Fibroblast of the aortic adventitia (primary cell): ENCODE measurements at places on chromosomes 16 and 17. TPM values are rescaled to one million over a fixed set of nuclear protein-coding genes. Genes with fewer than 3 reads are reported as not detected.

GRCh38 chr16:89037261-89038152, 56.1 kb upstream of the ACSF3 start:
- DNase-seq: peak; percentile 29

- no peak for DNase-seq
Observed at GRCh38 chr16:73013974-73014373, 34.0 kb downstream of the ZFHX3 start.

GRCh38 chr17:71458322-71458721, 662.5 kb upstream of the SOX9 start:
- DNase-seq: no peak

GRCh38 chr16:20847550-20847949, 41.2 kb downstream of the REXO5 start:
- no peak for DNase-seq

GRCh38 chr17:14321980-14322776, 21.3 kb downstream of the HS3ST3B1 start:
- DNase-seq: no peak

- DNase-seq: no peak
Observed at GRCh38 chr17:65055280-65055707, 1.2 kb downstream of the GNA13 start.

GRCh38 chr17:6388416-6388815, 46.5 kb downstream of the AIPL1 start:
- no peak for DNase-seq

DNA sequence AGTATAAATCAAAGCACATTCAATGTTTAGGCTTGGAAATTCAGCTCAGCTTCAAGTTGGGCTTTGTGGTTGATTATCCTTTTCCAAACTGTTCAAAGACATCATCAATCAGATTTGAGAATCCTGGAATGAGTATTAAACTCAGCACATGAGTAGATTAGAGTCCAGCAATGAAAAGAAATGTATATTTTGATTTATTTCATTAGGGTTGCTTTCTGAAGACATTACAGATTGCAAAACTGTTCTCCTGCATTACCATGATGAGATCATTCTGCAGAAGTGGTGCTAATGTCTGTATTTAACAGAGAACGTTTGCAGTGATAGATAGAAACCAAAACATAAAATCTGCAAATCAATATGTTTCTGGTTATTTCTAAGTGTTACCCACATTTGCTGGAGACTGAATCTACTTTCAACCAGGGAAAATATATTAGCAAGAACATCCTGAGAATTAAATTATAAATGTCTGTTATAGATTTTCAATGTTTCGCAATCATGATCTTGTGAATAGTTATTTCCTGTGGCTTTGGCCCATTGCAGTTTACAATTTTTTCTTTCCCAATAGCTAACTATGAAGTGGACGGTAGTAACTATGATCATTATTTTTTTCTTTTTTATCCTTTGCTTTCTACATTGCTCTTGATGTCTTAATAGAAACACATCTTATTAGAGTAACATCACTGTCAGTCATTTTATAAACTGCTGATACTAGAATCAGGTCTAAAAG, 1125.7 kb upstream of the GOT2 start:
- no peak for DNase-seq

GRCh38 chr16:69823831-69824563, 61.9 kb downstream of the WWP2 start:
- DNase-seq: no peak

GRCh38 chr17:55730380-55730779, 7.7 kb upstream of the TMEM100 start:
- DNase-seq: peak; percentile 27

DNA sequence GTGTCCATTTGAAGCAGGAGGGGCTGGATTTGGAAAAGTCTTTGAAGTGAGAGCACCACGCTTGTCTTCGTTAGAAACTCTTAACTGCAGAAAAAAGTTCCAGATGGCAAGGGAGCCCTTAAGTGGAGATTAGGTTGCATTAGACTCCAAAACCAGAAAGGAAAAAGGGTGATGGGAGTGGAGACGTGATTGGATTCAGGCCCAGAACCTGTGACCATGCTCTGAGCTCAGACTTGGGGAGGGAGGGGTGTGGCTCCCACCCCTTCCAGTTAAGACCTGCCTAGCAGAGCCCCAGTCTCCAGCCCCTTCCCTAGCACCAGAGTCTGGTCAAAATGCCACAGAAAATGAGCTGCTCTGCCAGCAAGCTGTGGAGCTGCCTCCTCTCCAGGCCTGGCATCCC, 6.4 kb upstream of the LGALS9 start:
- peak; percentile 33 for DNase-seq

DNA sequence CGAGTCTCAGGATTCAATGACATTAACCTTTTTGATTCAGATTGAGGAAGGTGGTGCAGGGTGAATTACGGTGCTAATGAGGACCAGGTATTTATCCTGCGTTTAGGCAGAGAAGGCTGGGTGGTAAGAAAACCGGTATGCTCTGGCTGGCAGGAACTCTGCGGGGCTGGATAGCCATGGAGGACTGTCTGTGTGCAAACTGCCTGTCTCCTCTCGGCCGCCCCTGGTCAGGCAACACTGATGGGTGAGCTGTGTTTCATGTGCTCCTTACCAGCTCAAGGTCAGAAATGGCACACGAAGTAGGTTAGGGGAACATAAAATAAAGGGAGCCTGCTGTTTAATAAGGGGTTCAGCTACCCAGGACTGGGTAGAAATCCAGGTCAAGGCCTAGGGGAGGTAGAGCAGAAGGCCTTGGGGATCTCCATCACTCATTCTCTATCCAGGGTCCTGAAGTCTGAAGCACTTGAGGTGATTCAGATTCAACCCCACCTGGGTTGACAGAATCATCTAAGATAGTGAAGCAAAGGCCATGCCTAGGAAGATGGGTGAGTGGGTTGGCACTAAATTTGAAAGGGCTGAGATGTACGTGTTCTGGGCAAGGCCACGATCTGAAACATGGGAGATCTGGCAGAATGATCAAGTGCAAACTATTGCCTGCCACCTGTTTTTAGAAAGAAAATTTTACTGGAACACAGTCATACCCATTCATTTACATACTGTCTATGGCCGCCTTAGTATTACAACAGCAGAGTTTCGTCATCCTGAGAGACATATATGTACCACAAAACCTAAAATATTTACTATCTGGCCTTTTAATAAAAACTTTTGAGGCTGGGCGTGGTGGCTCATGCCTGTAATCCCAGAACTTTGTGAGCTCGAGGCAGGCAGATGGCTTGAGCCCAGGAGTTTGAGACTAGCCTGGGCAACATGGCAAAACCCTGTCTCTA, 292.5 kb downstream of the XYLT1 start:
- DNase-seq: peak; percentile 14

GRCh38 chr16:78478267-78478861, 378.9 kb downstream of the WWOX start:
- DNase-seq: no peak

DNA sequence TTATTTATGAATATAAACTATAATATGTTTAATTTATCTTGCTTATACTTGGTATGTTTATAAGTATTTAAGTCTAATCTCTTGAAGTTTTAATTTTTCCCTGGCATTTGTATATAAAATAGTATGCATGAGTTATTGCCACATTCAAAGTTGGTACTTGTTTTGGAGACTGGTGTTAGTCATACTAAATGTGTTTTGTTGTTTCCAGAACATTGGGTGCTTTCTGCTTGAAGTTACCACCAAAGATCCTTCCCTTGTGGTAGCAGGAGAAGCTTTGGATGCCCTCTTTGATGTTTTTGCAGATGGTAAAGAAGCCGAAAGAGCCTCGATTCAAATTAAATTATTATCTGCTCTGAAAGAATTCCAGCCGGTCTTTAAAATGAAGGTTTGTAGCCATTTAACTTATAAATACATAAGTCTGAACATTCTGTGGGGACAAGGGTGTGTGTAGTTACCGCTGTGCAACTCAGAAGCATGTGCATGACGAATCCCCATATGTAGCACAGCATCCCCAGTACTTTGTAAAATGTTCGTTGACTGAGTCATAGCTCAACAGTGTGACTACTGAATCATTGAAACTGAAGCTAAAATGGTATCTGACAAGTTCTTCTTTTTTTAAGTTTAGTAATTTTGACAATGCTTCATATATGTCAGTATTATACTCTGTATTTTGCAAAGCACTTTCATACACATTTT, 36.4 kb downstream of the HEATR3 start:
- DNase-seq: peak; percentile 12

DNA sequence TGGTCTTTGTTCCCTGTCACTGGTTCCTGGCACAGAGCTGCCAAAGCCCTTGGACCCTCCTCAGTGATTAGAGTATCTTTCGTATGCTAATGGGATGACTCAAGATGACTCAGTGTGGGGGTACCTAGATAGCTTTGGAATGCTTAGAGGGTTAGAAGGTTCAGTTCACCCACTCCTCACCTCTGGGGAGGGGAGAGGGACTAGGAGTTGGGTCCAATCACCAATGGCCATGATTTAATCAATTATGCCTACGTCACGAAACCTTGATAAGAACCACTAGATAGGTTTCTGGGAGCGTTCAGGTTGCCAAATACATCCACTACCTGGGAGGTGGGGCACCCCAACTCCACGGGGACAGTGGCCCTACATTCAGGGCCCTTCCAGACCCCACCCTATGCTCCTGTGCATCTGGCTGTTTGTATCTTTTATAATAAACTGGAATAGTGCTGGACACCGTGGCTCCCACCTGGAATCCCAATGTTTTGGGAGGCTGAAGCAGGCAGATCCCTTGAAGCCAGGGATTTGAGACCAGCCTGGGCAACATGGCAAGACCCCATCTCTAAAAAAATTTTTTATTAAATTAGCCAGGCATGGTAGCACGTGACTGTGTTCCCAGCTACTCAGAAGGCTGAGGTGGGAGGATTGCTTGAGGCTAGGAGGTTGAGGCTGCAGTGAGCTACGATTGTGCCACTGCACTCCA, 29.2 kb upstream of the LITAF start:
- DNase-seq: no peak

DNA sequence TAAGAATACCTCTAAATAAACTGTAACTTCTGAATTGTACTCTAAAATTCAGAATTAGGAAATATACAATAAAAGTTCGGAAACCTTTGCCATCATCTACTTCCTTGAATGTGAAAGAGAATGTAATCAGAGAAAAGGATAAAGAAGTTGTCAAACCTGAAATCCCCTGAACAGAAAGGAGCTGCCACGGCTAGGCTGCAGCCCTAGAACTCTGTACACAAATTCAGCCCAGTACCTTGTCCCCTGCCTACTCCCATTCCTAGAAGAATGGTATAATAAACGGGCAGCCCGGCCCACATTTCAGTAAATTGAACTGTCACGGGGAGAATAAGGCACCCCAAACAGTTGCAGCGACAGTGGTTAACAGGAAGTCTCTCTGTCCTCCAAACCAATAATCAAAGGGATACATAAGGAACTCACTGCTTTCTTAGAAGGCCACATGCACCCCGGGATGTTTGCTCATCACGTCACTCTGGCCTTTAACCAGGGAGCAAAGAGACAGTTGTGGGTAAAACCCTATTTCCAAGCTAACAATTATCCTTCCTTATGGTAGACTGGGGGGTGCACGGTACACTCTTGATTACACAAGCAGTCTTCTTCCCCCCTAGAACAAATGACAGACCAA, 24.3 kb upstream of the RFFL start:
- no peak for DNase-seq

DNA sequence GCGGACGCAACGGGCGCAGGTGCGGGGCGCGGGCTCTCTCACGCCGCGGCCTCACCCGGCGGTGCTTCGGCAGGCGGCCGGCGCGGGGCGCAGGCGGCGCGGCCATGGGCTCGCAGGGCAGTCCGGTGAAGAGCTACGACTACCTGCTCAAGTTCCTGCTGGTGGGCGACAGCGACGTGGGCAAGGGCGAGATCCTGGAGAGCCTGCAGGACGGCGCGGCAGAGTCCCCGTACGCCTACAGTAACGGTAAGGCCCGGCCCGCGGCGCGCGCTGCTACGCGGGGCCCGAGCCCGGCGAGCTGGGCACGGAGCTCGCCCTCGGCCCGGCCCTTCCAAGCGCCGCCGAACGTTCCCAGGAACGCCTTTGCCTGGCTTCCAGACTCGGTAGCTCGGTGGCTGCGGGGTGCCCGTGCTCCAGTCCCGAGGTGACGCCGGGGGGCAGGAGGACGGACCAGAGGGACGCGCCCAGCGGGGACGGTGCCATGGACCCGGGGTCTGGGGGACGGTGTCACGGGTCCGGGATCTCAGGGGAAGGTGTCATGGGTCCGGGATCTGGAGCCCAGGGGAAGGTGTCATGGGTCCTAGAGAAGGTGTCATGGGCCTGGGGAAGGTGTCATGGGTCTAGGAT, 435 bp downstream of the RAB40C start:
- DNase-seq: peak; percentile 35

- no peak for DNase-seq
Observed at GRCh38 chr16:5516115-5516514, 418.5 kb upstream of the EEF2KMT start.

DNA sequence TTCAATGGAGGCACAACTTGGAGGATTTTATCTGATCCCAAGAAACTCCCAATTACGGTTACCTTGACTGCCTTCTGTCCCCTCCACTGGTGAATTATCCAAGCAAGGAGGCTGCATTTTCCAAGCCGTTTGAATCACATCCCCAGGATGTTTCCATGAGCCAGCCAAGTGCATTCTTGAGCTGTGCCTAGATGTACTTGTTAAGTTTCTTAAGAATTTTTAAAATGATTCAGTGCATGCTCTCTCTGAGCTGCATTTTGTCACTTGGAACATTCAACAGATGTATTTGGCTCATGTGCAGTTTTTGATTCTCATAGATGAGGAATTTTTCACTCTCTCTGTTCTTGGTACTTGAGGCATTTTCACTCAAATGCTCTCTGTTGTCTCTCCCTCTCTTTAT, 202.6 kb upstream of the MYOCD start:
- peak; percentile 22 for DNase-seq

Gene FNDC8
- not detected in 2 replicates for total RNA-seq

Gene CXCL16
- 2.6 TPM in 2 replicates for total RNA-seq

Gene NUPR1
- total RNA-seq: 28.8 and 56.1 TPM in 2 replicates

Gene IRX3
- 0.09 and 1.8 TPM in 2 replicates for total RNA-seq

Gene KIF18B
- total RNA-seq: 0.08 and 10.8 TPM in 2 replicates

Gene PPY
- not detected in 2 replicates for total RNA-seq

Gene COPZ2
- total RNA-seq: 80.5 and 292 TPM in 2 replicates

Gene NEUROD2
- not detected in 2 replicates for total RNA-seq

Gene SLC13A2
- total RNA-seq: not detected in 2 replicates

Gene NXPH3
- 1.4 and 1.9 TPM in 2 replicates for total RNA-seq

Gene CTRB1
- total RNA-seq: not detected in 2 replicates

Gene RGS9
- 2.5 and 3.0 TPM in 2 replicates for total RNA-seq
